ENCODE measurements at places on chromosomes 6 and 20.

DNA sequence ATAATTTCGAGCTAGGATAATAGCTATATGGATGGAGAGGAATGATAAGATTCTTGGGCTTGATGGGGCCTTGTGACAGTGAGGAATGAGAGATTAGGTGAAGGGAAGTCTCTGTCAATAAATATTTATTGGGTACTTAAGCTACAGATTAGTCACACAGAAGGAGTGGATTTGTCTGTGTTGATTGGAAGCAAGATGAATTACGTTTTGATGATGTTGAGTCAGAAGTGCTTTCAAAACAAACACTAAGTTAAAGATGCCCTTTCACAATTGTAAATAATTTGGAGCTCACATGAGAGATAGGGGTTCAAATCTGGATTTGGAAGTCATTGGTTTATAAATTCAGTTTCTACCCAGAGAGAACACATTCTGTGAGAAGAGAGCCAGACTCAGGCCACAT, 834.2 kb downstream of the KIF16B start:
- no peak for DNase-seq

GRCh38 chr20:43899274-43900120, 15.2 kb upstream of the TOX2 start:
- no peak for DNase-seq

GRCh38 chr6:32883789-32884188, 29.8 kb downstream of the PSMB9 start:
- DNase-seq, result no peak

GRCh38 chr6:18509871-18510643, 122.9 kb downstream of the RNF144B start:
- no peak for DNase-seq

DNA sequence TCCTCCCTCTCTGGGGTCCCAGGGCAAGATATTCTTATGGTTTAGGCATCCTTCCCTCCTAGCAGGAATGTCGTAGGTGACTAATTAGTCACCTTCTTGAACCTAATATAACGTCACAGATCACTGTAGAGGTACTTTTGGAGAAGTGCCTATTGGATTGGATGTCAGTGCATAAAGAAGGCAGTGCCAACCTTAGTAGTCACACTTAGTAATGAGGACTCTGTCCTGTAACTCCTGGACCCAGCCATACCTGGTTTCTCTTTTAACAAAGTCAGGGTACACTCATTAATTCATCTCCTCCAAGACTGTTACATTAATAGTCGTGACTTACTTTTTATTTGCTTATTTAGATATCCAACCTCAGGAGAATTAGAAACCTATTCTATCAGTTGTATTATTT, 20.0 kb downstream of the VTA1 start:
- DNase-seq, result no peak

- DNase-seq, result no peak
Measured at GRCh38 chr20:57583289-57584257, 22.7 kb downstream of the PCK1 start.

DNA sequence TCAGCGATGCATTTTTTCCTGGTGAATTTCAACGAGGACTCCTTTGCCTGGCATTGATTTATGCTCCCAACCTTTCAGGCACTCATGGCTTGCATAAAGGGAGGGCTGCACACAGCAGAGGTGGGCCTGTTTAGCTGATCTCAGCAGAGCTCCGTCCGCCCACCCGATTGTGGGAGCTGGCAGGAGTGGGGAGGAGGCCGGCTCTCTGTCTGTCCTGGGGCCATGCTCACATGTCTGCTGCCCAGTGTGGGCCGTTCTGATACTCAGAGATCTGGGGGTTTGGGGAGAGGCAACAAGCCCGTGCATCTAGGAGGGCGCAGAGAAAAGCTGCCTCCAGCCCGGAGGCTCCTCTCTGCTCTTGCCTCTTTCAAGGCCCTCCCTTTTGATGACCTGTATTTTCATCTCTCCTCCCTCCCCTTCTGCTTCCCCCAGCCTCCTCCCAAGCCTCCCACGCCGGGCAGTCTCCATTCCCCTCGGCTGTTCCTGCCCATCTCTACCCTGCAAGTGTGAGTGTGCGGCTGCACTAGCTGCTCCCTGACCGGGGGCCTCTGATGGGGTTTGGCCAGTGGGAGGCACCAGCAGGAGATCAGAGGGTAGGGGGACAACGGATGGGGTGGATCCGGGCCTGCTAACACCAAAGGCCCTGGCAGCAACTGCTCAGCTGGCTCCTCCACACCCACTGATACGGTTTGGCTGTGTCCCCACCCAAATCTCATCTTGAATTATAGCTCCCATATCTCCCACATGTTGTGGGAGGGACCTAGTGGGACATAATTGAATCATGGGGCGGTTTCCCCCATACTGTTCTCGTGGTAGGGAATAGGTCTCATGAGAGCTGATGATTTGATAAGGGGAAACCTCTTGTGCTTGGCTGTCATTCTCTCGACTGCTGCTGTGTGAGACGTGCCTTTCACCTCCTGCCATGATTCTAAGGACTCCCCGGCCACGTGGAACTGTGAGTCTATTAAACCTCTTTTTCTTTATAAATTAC, 39.6 kb upstream of the MLN start:
- DNase-seq, result no peak

DNA sequence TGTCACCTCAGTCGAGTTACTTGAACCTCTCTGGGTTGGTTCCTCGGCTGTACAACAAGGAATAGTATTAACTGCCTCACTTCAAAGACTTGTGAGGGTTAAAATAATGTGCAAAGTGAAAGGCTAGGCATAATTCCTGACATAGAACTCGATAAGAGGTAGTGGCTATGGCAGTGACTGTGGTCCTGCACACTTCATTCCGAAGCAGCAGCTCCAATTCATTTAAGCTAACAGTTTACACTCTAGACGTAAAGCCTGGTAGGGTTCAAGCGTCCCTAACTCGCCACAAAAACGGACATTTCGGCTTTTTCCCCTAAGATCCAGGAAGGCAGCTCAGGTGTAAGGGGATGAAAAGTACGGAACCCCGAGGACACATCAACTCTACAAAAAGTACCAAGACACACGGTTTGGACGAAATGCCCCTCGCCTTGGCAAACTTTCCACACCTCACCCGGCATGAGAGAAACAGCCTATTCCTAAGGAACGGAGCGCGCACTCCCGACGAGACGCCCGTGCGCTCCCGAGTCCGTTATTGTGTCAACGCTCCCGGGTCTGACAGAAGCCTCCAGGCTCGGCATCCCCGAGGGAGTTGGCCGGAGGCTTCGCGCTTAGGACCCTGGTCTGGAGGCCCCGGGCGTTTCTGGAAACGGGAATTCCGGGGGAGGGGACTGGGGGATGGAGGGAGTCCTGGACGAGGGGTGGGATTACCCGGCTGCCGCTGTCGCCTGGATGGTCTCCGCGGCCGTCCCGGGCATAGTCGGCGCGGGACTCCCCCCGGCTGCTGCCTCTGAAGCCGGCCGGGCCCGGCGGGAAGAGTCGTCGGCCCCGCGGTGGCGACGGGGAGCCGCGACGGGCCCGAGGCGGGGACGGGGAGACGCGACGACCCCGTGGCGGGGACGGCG, 937 bp downstream of the ZNF318 start:
- no peak for DNase-seq

- no peak for DNase-seq
Measured at GRCh38 chr6:36245572-36246061, 24.2 kb upstream of the PNPLA1 start.

DNA sequence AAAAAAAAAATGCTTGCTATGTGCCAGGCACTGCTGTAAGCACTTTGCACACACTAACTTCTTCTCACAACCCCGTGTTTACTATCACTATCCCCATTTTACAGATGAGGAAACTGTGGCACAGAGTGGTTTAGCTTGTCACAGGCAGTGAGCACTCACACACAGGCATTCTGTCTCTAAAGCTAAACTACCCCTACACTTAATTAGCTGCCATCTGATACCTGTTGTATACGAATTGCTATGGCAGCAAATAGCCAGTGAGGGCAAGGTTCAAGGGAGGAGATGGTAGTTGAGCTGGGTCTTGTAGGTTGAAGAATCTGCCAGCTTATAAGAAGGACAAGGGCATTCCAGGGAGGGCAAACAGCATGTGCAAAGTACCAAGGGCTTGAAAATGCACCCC, 5.2 kb downstream of the TNNC2 start:
- no peak for DNase-seq

- DNase-seq, result no peak
Measured at GRCh38 chr20:36468149-36469000, 72.9 kb upstream of the MYL9 start.

- no peak for DNase-seq
Measured at GRCh38 chr6:87925373-87926060, 122.1 kb upstream of the SPACA1 start.

DNA sequence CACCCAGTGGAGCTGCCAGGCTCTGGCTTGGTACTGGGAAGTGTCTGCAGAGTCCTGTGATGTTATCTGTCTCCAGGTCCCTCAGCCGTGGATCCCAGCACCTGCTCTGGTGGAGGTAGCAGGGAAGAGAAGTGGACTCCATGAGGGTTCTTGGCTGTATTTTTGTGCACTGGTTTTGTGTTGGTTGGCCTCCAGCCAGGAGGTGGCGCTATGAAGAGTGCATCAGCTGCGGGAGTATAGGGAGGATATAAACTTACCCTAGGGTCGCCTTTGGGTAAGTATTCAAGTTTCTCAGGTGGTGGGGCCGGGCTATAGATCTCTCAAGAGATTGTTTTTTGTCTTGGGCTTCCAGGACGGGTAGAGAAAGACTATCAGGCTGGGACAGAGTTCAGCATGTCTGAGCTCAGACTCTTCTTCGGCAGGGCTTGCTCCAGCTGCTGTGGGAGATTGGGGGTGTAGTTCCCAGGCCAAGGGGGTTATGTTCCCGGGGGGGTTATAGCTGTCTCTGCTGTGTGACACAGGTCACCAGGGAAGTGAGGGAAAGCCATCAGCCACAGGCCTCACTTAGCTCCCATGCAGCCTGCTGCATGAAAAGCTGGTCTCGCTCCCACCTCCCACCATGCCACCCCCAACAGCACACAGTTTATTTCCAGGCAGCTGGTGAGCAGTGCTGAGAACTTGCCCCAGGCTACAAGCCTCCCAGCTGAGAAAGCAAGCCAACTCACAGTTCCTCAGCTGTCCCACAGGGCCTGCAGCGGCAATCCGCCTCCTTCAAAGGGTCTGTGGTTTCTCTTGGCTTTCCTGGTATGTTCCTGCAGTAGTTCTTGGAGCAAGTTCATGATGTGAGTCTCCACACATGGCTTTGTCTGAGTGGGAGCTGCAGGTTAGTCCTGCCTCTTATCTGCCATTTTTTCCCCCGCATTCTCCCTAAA, 115.7 kb downstream of the AIG1 start:
- DNase-seq, result peak; percentile 97

- no peak for DNase-seq
Measured at GRCh38 chr6:43412541-43412940, 14.8 kb upstream of the ABCC10 start.

Measured in non-pigmented ciliary epithelial cell (primary cell).